CD4-positive, alpha-beta T cell treated with Interleukin-1 beta for 1 hour (primary cell): ENCODE measurements at places on chromosomes 13 and 19.

DNA sequence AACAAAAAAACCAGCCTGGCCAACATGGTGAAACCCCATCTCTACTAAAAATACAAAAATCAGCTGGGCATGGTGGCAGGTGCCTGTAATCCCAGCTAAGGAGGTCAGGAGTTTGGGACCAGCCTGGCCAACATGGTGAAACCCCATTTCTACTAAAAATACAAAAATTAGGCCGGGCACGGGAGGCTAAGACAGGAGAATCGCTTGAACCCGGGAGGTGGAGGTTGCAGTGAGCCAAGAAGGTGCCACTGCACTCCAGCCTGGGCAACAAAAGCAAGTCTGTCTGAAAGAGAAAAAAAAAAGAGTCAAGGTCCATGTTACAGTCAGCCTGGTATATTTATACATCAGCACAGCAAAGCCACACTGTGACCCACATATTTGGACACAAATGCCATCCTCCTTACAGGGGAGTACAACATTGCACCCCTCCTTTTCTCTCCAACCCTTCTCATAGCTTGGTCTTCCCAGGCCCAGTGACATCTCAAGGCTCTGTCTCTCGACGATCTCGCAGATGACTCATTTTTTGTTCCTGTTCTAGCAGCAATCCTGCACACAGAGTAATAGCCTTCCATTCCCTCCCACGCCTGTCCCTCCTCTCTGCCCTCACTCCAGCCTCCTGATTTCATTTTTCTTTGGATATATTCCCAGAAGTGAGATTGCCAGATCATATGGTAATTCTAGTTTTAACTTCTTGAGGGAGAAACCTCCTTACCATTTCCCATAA, 21.0 kb upstream of the DPP9 start:
- DNase-seq, result no peak

GRCh38 chr13:99883805-99884204, 87.8 kb downstream of the ZIC5 start:
- no peak for DNase-seq

DNA sequence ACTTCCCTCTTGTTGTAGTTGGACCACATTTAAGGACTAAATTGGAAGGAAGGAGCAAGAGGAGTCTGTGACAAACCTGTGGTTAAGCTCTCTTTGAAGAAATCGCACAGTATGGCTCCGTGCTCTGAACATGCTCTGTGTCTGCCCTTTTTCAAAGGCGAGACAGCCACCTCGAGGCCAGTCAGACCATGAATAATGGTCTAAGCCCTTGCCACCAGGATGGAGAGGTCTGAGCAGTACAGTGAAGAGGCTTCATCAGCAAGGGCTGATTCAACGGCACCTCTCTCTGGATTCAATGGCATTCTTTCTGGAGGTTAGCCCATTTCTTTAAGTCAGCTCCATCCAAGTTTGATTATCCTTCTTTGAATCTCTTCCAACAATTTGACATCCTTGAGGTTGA, 30.9 kb downstream of the FAM216B start:
- no peak for DNase-seq

DNA sequence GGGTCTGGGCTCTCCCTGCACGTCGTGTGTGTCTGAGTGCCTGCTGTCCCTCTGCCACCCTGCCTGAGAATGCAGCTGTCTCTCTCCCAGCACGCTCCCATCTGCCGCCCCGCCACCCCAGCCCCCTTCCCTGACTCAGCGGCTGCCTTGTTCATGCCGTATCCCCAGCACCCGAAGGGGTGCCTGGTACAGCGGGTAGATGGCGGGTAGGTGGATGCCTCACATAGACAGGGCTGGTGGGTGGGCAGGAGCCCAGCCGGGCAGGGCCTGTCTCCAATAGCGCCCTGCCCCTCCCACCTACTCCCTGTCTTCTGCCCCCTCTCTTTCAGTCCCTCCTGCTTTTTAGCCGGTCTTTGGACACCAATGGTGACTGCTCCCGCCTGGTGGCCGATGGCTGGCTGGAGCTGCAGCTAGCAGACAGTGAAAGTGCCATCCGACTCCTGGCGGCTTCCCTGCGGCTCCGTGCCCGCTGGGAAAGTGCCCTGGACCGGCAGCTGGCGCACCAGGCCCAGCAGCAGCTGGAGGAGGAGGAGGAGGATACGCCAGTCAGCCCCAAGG, 30.3 kb downstream of the DHX34 start:
- no peak for DNase-seq

- no peak for DNase-seq
These were observed 826 bp upstream of the BSG start for GRCh38 chr19:571566-571974.

GRCh38 chr13:52784591-52785340, 45.1 kb upstream of the CNMD start:
- no peak for DNase-seq

DNA sequence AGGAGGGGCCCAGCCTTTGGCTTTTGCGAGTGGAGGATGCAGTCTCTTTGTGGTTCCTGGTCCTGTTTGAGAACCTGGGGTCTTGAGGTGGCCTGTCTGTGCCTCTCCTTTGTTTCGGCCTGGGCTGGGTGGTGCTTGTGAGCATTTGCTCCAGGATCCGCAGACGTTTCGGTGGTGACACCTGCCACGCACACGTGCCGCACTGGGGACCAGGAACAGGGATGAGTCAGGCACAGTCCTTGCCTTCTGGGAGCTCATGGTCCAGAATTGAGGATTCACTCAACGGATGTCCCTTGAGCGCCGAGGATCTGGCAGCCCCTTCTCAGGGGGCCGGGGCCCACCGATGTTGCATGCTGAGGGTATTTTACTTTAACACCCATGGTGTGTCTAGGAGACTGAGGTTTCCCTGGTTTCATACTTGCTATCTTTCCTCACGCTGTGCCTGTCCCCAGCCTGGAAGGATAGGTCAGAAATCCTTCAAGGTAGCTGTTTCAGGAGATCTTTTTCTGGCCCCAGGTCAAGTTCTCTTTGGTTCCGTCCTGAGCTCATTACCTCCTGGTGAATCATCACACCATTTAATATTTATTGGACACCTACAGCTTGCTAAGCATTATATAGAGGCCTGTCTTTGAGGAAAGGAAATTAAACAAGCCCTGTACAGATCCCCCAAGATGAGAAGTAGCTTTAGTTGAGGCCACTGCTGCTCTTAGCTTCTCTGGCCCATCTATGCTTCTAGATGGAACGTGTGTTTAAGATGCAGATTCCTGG, 5.1 kb downstream of the HDGFL2 start:
- no peak for DNase-seq

- DNase-seq, result no peak
These were observed 48.7 kb upstream of the ZNF507 start for GRCh38 chr19:32296694-32297093.

- no peak for DNase-seq
These were observed 13.9 kb downstream of the ZNF543 start for GRCh38 chr19:57334191-57334590.

DNA sequence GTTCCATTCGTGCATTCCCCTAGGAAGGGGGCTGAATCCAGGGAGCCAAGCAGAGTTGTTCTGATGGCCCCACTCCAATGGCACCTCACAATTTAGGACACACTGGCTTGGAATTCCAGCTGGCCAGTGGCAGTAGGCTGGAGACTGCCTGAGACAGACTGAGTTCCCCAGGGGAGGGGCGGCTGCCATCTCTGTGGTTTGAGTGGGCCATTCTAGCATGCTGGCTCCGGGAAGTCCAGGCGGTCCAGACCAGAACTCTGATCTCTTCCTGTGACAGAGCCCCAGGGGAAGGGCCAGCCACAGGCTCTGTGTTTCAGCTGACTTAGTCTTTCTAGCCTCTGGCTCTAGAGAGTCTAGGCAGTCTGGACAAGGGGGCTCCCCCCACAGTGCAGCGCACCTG, 29.5 kb upstream of the SLC7A1 start:
- DNase-seq, result no peak

GRCh38 chr13:106416645-106417044, 118.8 kb downstream of the EFNB2 start:
- no peak for DNase-seq

GRCh38 chr19:11478167-11479089, 2.4 kb downstream of the ELAVL3 start:
- no peak for DNase-seq

DNA sequence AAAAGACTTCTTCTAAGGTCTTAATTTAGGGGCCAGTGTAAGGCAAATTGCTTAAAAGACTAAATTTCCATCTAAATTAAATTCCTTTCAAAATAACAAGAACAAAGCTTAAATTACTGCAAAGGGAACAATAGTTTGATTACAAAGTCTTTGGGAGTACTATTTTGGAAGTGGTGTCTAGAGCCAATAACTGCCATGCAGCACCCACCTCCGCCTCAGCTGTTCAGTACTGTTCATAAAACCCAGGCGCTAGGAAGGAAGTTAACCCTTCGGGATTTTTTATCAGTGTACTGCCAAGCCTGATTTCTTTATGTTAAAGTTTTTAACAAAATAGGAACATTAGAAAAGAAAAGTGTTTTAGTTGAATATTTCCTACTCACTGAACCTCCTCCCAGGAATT, 210.1 kb downstream of the LIG4 start:
- DNase-seq, result no peak

DNA sequence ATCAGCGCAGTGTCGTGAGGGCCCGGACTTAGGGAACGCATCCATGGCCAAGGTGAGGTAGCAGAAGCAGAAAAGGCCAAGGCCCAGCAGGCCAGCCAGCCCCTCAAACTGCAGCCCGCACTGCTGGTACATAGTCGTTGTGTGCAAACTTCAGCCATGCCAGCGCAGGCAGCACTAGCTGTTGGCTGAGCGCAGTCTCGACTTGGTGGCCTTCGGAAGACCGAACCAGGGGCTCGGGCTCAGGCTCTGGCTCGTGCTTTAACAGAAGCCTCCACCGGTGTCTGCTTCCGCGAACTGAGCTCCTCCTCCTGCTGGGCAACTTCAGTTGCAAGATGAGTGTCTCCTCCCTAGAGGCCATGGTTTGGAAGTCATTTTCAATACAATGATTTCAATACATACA, 157.5 kb downstream of the DNAJC15 start:
- DNase-seq, result no peak
